NCI-H1930 (cell line): ENCODE measurements at places on chromosomes 5 and 9.

- DNase-seq, result no peak
These were observed 44.5 kb upstream of the JMY start for GRCh38 chr5:79191457-79191856.

GRCh38 chr9:107280543-107280942 is 2.5 kb upstream of the RAD23B start:
- no peak for DNase-seq

- DNase-seq, result no peak
These were observed 2.7 kb upstream of the APBA1 start for GRCh38 chr9:69674716-69675438.

- DNase-seq, result no peak
These were observed 195.6 kb downstream of the SPOCK1 start for GRCh38 chr5:137303509-137303908.

DNA sequence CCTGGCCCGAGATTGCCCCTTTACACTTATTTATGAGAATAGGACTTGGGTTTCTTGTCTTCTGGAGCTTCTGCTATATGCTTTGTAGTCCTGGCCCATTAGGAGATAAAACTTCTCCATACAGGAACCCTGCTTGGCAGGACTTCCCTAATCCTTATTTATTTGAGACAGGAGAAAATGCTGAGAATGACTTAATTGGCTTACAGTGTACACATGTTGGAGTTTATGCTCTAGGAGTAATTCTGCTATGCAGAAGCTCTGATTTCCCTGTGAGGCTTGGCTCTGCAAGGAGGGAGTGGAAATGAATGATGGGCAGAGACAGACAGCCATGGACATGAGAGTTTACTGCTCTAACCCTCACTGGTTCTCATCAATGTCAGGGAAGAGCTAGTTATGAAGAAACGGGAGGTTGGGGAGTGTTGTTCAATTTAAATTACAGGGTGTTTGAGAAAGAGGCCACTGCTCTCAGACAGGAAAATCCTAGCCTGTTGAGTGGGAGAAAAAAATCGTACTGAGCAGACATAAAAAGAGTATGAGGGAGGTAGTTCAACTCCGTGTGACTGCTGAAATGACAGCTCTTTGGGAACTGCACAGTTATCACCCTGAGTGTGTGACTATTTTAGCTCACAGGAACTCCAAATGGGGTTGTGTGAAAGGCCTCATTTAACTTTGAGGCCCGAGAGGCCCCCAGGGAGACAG is 37.5 kb downstream of the ACTBL2 start:
- DNase-seq, result no peak

GRCh38 chr5:129107637-129108036 is 13.1 kb downstream of the ISOC1 start:
- DNase-seq, result no peak
